ENCODE measurements at places on chromosomes 12 and 14.

DNA sequence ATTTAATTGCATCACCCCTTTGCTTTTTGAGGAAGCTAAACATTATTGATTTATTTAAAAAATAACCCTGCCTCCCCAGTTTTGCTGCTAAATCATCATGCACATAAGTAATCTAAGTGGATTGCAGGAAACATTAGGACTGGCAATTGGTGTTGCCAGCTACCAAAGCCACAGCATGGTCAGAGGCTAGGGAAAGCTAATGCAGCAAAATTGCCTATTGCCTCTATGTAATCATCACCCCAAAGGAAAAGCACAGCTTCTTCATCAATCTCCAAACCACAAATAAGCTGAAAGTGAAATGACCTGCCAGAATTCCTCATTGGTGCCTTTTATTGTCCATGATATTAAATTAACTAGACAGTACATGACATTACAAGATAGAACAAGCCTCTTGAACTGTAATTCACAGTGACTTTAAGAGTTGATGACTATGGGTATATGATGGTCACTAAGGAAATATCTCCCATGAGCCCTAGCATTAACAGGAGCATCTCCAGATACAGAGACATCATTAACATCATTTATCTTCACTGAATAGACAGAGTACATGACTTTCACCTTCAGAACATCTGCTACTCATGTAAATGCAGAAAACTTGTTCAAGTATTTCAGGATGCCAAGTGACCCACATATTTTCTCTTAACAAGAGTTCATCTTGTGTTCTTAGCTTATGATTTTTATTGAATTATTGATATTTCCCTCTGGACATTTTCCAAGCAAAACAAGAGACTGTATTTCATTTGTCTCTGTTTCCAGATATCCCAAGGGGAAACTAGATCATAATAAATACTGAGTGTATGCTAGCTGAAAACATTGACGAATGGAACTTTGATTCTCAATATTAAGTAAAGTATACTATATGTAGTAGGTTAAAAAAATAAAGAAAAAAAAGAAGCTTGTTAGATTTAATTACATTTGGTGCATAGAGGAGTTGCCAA lies 29.4 kb downstream of the PTPRR start:
- no peak for DNase-seq

DNA sequence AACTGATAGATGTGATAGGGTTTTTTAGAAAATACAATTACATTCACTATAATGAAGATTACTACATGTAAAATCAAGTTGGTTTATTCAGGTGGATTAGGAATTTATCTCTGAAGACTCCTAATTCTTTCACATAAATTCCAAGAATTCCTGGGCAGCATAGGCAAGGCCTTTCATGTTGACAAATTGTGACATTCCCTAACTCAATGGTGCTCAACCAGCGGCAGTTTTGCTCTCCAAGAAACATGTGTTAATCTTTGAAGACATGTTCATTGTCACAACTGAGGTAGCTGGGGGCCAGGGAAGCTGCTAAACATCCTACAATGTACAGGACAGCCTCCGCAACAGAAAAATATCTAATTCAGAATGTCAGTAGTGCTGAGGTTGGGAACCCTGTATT lies 46.3 kb downstream of the PTPRQ start:
- DNase-seq = no peak

GRCh38 chr12:20426191-20426590 lies 57.9 kb downstream of the PDE3A start:
- no peak for DNase-seq

GRCh38 chr14:74558655-74559054 lies 53.4 kb downstream of the LTBP2 start:
- DNase-seq = no peak

DNA sequence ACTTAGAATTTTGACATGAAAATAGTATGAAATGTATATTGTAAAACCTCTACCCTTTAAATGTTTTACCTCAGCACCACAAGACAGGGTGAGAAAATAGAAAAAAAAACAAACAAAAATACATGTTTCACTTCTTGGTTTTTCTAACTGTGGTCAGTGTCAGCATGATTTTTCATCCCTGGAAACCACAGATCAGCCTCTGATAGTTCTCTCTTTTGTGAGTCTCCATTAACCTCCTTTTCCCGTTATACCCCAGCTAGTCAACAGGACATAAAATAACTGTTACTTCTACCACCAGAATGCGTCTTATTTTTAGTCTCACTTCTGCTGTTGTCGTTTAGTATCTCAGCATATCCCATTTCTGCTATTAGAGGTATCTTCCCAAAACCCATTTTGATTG lies 48.3 kb upstream of the KCNMB4 start:
- peak; percentile 3 for DNase-seq

- no peak for DNase-seq
Observed at GRCh38 chr14:101755591-101756324, 5.8 kb upstream of the PPP2R5C start.

GRCh38 chr14:104287301-104288009 lies 149.1 kb downstream of the KIF26A start:
- DNase-seq = no peak

DNA sequence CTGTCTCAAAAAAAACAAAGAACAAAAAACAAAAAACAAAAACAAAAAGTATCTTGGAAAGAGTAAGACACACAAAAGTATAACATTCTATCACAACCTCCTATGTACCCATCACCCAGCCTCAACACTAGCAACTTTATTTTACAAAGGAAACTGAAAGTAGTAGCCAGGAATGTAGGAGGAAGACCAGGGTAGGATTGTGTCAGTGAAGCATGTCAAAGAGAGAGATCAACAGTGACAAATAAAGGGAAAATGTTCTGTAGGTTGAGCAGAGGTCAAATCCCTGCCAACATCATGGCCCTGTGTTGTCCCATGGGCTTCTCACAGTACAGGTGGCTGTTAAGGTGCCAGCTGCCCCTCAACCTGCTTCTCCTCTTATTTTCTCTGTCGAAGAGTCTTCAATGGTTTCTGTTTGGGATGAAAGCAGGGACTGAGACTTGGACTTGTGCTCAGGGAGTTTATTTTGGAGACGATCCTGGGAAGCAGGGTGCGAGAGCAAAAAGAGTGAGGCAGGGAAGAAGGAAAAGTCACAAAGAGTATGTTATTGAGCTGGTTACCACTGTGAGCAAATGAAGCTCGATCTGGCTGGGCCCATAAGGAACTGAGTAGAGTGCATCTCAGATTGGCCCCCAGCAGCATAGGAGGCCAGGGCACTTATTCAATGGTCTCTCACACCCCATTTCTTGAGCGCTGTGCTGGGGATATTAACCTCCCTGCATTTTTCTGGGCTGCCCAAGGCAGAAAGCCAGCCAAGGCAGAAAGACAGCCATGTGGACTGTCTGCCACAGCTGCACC lies 29.4 kb upstream of the CTDSP2 start:
- DNase-seq = no peak

DNA sequence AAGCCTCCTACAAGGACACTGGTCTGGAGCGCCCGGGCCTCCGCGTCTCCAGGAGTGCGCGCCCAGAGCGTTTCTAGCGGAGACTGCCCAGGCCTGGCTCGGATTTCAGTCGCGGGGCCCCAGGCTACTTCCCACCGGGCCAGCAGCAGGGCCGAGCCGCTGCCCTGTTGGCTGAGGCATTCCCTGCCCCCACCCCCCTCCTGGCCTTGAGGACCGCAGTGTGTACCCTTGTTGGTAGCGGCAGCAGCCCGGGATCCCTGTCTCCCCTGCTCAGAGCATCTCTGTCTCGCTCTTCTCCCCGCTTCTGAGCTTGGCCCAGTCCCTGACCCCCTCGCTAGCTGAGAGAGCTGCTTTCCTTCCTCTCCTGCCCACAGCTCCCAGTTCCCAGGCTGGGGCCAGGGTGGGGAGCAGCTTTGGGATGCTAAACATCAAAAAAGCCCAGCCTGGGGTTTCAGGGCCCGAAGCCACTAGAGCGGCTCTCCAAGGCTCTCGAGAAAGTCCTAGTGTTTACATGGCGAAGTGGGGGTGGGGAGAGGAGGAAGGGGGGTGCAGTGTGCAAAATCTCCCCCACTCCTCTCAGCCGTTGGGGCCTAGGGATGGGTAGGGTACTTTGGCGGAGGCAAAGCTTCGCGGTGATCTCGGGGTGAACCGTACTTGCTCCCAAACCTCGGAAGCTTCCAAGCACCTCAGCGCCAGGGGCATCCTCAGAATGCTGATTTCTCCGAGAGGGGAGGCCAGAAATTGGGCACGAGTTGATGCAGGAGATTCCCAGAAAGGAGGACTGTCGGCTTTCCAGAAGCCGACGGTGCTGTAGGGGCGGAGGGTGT lies 6.4 kb downstream of the NKX2-1 start:
- DNase-seq = no peak

DNA sequence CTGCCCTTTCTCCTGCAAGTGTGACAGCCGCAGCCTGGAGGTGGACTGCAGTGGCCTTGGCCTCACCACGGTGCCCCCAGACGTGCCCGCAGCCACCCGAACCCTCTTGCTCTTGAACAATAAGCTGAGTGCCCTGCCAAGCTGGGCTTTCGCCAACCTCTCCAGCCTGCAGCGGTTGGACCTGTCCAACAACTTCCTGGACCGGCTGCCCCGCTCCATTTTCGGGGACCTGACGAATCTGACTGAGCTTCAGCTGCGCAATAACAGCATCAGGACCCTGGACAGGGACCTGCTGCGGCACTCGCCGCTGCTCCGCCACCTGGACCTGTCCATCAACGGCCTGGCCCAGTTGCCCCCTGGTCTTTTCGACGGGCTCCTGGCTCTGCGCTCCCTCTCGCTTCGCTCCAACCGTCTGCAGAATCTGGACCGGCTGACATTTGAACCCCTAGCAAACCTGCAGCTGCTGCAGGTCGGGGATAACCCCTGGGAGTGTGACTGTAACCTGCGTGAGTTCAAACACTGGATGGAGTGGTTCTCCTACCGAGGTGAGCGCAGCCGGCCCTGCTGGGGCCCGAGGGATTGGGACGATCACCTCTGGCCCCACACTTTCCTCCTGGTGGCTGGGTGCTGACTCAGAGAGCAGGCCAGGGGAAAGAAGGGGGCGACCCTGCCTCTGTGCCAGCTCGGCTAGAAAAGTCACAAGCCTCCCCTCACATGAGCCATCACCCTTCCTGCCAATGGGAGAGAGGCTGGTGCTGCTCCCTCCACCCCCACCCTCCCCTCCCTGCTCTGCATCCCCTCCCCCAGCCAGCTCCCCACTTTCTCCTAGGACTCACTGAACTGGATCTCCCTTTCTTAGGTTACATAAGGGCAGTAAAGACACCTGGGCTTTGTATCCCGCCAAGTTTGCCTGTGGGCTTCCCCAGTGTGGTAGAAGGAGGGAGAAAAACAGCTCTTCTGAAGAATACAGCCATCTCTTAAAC lies 10.9 kb downstream of the LRTM2 start:
- peak; percentile 24 for DNase-seq

GRCh38 chr12:107660861-107661415 lies 24.7 kb upstream of the PWP1 start:
- no peak for DNase-seq

- DNase-seq = no peak
Observed at GRCh38 chr12:123614531-123614930, 12.6 kb downstream of the DDX55 start.

- DNase-seq = no peak
Observed at GRCh38 chr14:36829547-36829946, 167.9 kb downstream of the PAX9 start.

DNA sequence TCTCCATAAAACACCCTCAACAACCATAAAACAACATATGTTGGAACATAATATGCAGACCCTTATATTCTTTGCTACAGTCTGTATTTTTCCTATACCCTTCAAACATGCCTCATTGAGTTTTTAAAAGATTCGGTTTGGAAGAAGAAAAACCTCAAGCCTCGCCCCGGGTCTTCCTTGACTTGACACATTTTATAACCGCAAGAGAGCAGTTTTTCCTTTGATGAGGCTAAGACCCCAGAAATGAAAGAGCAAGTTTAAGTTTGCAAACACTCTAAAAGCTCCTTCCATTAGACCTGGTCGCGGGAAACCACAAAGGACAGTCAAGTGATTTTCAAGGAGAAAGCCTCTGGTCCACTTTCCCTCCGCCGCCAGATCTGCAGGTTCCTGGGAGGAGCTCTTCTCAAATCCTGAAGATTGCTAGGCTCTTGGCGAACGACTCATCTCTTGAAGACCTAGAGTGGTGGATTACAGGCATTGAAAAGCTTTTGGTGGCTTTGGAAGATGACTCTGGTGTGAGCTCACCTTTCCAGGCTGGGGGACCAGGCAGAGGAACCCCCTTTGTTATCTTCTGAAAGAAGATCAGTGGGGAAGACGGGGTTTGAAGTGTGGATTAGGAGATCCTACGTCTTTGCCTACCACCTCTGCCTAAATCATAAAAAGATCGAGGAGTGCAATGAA lies at the start of gene ASCL4:
Gene ASCL4, plus strand, starts transcription at position 356 of the 681 bp plus-strand sequence. CDS start 515 bp downstream, outside the sequence.
- DNase-seq = no peak

GRCh38 chr12:116497051-116497591 lies 62.1 kb upstream of the MAP1LC3B2 start:
- DNase-seq = no peak

DNA sequence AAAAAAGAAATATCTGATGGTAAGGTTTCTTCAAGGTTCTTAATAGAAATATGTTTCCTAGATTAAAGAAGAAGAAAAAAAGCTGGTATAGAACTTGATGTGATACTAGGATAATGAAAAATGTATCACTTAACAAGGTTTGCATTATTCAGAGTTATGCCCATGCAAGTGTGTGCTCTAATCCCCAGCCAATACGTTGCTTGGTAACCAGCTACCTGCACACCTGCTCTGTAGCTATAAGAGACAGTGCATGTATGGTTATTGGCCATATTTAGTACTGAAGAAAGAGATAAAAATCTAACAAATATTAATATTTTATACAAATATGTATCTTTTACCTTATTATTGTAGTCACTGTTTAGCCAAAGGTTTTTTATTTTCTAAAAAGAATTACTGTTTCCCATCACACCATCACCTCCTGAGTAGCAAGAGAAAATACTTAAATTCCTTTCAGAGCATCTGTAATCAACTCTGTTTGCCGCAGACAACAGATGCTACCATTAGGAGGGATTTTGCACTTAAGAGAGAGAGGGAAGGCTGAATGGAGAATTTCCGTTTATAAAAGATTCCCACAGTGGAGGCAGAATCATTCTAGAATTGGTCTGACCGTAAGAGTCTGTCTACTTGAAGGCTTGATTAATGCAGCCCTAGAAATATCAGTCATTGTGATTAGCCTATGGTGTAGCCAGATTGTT lies 115.6 kb downstream of the NEDD1 start:
- DNase-seq = no peak

DNA sequence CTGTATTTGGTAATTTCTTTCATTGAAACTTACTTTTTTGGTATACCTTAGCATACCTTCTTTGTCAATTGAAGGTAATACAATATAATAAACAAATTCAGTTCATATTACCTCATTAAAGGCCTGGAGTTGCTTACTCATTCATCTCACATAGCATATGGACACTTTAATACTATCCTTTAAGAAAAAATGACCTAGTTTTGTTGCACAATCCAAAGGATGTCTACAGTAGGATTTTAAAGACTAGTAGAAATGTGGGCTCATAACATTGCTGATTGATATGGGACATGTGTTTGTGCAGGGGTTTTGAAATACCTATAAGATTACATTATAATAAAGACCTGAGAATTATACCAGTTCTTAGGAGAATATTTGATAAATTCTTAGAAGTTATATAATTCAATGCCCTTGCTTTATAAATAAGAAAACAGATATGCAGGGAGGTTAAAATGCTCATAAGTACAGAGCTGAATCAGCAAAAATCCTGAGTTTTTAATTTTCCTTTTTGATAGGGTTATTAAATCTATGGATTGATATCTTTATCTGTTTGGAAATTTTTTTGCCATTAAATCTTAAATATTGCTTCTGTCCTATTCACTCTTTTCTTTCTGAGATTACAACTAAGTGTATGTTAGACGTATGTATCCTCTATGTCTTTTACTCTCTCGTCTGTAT lies 352.1 kb downstream of the ATP23 start:
- no peak for DNase-seq

GRCh38 chr12:56581418-56582145 lies 48.5 kb downstream of the BAZ2A start:
- DNase-seq = no peak

GRCh38 chr12:38053655-38054464 lies 262.7 kb upstream of the ALG10B start:
- no peak for DNase-seq

Data from germinal center (tissue), 1 donor.